Peyer's patch (tissue), 4 donors: ENCODE measurements at places on chromosomes 1 and 21. TPM values are rescaled to one million over a fixed set of nuclear protein-coding genes. Genes with fewer than 3 reads are reported as not detected.

DNA sequence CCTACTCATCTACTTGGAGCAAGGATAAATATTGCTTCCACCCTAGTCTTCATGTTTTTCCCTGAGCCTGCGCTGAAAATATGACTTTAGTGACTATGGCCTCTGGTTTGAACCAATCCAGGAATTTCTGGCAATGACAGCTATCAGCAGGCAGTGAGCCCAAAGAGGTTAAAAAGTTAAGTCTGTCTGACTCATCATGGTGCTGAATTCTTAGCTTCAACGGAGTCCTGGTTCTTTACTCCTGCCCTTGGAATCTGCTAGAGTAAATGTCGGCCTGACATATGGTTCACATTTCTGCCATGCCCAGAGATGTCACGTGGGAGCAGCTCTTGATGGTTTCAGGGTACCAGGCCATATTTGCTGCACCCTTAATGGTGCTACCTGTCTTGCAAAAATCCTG is 351.6 kb upstream of the PLXNA2 start:
- DNase-seq = no peak

OR2L2 gene
- not detected for total RNA-seq

CCDC24 gene
- 14.0 TPM for total RNA-seq

DNA sequence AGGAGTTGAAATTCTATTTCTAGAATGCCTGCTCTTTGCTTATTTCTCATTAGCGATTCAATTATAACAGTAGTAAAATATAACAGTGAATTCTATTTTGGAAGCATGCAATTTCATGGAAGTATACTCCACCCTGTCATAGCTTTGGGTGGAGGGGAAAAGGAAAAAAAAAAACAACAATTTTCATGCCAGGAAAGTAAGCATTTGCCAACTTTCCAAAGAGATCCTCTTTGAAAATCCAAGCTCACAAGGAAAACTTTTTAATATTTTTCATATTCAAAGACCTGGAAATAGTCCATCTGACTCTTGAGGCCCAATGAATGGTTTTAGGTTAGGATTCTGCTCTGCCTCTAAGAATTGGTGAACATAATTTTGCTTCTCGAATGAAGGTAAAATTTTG is 134.5 kb downstream of the PTPN14 start:
- no peak for DNase-seq

DNA sequence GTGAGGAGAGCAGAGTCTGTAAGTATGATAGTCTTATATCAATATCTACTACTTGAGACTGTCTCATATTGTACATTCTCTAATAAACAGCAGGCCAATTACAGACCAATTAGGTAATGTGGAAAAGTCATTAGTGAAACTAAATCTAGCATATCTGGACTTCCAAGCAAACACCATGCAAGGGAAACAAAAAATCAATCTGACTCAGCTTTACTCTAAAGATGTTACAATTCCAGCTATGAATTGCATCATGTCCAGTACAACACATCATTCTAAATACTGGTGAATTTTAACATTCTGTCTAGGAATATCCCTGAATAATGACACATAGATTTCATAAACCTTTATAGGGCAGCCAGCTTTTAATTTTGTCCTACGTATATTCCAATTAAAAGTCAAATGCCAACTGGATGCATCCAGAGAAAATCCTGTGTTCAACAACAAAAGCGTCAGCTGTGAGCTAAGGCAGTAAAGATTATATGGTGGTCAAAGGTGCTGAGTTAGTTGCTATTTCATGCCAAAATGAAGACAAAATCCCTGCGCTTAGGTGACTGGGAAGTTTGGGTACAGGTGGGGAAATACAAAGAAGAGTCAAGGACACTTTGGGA is 159.3 kb downstream of the TTLL7 start:
- no peak for DNase-seq

DNA sequence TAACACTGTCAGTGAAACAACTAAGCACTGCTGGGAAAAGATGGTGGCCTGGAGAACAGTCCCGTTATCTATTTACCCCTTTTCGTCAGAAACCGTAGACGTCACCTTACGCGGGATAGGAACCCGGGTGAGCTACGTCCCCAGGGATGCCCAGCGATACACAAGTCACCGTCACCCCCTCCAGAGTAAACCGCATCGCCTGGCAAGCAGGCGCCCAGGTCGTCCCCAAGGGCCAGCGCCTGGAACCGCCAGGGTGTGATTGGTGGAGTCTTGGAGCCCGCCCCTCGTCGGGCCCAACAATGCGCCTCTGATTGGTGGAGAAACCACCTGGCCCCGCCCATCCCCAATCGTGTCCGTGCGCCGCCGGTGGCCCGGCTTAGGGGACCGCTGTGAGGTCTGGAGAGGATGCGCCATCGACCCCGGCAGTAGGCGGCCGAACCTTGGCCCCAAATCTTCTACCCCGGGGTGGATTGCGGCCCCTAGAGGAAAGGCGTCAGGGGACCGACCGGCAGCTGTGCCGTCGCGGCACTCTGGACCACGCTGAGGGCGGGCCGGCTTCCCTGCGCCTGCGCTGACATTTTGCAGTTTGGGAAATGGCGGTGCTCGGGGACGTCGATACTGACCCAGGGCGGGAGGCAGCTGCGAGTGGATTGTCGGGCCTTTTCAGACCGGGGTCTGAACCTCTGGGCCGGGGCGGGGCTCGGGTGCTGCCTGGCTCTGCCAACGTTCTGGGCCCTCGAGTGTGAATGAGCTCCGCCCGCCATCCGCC is 34.4 kb downstream of the SLC2A1 start:
- peak; percentile 96 for DNase-seq

- no peak for DNase-seq
Measured at GRCh38 chr21:45011911-45012661, 62.3 kb upstream of the ADARB1 start.

GRCh38 chr1:232686346-232686745 is 56.4 kb upstream of the SIPA1L2 start:
- no peak for DNase-seq

LENEP gene
- total RNA-seq = not detected

DNA sequence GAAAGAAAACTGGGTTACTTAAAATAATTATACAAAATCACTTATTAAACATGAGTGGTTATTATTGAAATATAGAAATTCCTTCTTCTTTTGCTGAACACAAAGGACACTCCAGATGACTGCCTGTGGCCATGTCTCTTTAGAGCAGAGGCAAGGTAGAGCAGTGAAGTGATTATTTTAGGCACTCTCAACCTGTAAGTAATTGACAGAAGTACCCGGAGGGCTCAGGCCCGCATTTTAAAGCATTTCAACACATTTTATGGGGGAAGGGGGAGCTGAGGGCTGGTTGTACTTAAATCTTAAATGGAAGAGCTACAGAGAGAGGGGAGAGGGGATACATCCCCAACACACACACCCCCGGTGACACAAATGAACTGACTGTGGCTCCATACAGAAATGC is 10.2 kb downstream of the OSCP1 start:
- no peak for DNase-seq

- no peak for DNase-seq
Measured at GRCh38 chr1:50659107-50659662, 235.9 kb upstream of the DMRTA2 start.

DNA sequence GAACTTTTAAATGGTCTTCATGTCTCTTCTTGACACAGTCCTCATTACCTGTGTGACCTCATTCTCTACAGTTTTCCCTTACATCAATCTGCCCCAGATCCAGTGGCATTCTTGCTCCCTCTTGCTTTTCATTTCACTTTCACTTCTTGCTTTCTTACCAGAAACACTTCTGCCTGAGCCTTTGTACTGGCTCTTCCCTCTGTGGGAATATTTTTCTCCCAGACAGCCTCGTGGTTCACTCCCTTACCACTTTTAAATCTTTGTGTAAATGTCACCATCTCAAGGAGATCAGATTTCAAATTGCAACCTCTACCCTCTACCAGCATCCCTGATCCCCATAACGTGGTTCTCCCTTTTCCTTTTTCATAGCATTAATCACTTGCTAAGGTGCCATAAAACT is 73.2 kb downstream of the DISC1 start:
- DNase-seq = no peak

GRCh38 chr1:204902671-204903070 is 32.0 kb downstream of the NFASC start:
- DNase-seq = no peak

RGS4 gene
- 0.47 TPM for total RNA-seq

- no peak for DNase-seq
Measured at GRCh38 chr1:159279773-159280172, 22.4 kb upstream of the FCER1A start.
